ENCODE measurements at places on chromosomes 11 and 22. TPM values are rescaled to one million over a fixed set of nuclear protein-coding genes. Genes with fewer than 3 reads are reported as not detected.

Gene CXCR5
- total RNA-seq = not detected

Gene PRR5
- total RNA-seq = 20.8 TPM

Gene UPK3A
- total RNA-seq = not detected

Gene PRODH
- total RNA-seq = 12.3 TPM

Gene MMP3
- total RNA-seq = not detected

Gene CTSW
- total RNA-seq = not detected

Gene SLC22A9
- total RNA-seq = not detected
